ENCODE measurements at places on chromosomes 13 and 19.

DNA sequence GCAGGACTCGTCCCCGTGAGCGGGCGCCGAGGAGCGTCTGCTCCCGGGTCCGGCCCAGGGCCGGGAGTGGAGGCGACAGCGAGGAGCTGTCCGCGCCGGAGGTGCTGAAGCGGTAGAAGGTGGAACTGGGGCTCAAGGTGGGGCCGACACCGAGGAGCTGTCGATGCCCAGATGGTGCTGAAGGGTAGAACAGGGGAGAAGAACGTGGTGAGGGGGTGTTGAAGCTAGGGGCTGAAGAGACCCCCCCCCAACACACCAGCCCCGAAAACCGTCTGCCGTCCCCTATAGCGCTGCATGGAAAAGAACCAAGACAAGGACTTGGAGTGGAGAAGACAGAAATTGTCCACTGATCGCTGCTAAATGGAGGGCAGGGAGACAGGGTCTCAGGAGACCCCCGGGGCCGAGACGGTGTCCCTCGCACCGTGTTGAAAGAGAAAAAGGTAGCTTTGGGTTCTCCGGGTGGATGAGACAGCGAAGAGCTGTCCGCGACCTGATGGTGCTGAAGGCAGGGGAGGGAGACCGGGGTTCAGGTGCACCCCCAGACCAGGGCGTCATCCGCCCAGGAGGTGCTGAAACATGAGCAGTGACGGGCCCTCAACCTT lies 7.1 kb upstream of the PDE4C start:
- DNase-seq, result no peak

DNA sequence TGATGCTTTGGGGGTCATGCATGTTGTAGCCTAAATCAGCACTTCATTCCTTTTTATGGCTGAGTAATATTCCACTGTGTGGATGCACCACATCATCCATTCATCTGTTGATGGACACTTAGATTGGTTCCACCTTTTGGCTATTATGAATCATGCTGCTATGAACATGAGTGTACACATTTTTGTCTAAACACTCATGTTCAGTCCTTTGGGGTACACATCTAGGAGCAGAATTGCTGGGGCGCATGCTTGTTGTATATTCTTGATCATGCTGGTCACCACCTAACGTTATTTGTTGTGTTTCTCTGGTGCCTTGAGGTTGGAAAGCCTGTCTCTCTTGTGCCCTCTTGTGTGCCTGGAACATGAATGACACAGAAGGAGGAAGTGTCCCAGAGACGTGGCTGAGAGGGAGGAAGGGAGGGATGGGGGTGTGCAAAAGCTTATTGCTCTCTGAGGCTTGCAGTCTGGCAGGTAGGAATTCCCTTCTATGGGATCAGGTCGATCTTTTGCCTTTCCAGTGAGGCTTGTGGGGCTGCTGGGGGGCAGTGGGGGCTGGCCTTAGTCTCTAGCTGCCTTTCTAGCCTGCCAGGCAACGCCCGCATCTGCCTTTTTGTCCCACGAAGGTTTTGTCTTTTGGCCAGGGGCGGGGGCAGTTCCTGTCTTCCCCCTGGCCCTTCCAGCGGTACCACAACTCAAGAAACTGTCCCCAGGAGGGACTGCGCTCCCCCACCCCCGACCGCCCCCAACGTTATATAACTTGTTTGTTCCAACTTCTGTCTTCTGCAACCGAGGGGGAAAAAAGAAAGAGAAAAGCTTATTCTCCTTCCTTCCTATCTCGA lies 7.6 kb downstream of the KLHL26 start:
- DNase-seq, result no peak

DNA sequence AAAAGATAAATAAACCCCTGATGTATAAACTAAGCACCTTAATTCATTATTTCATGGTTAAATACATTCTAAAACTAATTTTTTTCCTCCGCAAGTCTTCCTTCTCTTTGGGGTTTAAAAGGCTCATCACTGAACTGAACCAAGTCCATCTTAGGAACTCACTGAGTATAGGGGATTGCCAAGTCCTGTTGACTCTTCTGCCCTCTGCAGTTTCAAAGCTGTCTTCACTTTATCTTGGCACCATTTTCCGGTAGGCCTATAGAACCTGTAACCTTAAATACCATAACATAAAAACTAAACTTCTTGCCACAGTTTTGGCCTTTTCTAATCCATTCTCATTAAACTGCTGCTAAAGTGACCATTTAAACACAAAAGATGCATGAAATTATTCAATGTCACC lies 66.5 kb upstream of the USPL1 start:
- no peak for DNase-seq

DNA sequence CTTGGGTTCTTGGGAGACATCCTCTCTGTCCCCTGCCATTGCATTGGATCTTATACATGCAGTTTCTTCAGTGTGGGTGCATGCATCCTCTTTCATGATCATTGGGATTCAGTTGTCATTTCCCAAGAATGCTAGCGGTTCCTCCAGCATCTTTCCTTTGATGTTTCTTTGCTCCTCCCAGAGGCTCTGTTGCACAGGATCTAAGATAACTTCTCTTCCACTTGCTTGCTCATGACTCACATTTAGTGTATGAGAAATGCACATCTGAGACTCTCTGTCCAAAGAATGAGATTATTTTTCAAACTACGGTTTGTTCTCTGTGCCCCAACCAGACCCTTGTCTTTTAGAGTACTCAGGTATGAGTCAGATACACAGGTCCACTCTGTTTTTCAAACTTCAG lies 197.1 kb downstream of the NDFIP2 start:
- no peak for DNase-seq

GRCh38 chr13:111936267-111936925 lies 130.6 kb upstream of the SOX1 start:
- DNase-seq, result no peak

DNA sequence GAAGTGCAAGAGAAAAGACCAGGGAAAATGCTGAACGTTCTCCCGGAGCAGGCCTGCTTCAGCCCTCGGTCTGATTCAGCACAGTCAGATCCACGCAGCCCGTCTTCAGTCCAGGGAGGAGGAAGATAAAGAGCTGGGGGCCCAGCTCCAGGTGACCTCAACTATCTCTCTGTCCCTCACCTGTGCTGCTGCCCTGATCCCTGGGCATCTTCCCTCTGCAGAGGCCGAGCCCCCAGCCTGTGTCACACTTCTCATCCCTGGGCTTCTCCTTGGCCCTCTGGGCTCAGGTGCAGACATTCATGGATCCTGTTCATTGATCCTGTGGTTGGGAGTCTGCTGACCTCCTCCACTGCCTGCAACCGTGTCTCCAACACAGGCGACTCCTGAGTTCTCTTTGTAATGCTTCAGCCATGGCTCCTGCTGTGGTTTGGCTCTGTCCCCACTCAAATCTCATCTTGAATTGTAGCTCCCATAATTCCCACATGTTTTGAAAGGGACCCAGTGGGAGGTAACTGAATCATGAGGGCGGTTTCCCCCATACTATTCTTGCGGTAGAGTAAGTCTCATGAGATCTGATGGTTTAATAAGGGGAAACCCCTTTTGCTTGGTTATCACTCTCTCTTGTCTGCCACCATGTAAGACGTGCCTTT lies 27.9 kb downstream of the COL4A2 start:
- no peak for DNase-seq

DNA sequence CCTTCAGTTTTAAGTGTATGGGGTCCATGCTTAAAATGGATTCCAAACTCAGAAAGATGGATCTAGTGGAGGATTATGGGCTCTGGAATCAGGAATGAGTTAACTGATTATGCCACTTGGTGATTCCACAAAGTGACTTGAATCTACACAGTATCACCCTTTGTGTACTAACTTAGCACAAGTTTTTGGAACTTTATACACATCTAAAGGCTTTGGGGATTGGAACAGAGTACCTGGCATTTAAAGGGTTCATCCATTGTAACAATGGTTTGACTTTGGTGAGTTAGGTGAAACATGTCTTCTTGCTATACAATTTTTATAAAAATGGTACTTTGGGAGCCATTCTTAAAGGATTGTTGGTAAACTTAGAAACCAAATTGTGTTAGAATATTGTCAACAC lies 1.1 kb downstream of the RPL21 start:
- no peak for DNase-seq

DNA sequence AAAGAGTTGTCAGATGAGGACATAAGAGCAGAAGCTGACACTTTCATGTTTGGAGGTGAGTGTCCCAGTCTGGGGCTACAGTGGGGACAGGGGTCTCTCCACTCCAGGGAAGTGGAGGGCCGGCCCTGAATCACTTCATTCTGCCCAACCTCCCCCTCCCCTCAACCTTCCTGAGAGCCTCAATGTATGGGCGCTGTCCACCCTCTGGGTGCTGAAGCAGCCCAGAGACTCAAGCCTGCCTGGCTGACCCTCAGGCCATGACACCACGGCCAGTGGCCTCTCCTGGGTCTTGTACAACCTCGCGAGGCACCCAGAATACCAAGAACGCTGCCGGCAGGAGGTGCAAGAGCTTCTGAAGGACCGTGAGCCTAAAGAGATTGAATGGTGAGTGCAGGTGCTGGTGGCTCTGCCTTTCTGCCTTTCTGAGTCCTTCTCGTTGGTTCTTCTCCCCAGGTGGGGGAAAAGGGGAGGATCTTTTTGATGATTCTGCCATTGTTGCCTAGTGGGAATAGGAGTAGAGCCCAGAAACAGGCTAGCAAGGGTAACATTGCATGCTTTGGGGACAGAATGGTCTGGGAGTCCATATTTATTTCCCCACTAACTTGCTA lies 8.8 kb downstream of the CYP4F8 start:
- no peak for DNase-seq

DNA sequence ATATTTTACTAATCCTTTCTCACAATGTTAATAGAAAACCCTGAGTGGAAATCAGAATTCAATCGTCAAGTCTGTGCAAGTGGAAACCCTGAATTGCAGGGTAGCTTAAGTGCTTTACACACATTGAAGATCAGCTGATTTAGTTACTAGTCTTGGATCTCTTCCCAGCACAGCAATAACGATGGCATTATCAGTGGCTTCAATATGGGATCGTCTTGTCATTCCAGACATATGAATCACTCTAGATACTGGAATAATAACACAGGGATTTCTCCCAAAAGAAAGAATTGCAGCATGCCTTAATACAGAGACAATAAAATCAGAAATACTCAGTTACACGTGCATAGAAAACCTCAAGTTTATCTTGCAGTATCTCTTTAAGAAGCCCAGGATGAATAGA lies 12.6 kb upstream of the METTL21C start:
- peak; percentile 87 for DNase-seq

DNA sequence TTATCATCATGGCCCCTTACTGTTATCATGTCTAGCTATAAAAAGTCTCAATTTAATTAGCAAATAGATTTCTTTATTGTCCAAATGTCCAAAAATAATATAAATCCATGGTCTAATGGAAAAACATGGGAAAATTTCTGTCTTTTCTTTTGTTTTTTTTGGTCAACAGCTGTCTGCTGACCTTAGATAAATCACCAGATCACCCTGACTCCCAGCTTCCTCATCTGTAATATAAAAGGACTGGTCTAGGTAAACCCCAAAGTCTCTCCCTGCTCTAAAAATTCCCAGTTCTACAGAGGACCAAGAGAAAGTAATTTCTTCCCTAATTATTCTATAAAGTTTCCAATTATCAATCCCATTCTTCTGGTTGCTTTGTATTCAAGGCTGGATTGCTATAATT lies 30.7 kb upstream of the RCBTB2 start:
- no peak for DNase-seq

DNA sequence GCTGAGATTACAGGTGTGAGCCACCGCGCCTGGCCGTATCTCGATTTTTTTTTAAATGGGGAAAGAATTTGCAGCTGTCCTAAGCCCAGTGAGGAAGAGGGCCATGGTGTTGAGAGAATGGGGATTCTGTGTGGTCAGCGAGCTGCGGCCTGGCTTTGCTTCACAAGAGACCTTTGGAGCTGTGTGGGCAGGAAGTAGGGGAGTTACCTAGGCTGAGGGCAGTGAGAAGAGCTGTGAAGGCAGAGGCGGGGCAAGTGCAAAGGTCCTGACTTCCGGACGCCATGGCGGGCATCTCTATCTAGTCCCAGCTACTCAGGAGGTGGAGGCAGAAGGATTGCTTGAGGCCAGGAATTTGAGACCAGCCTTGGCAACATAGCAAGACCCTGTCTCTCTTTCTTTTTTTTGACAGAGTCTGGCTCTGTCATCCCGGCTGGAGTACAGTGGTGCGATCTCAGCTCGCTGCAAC lies 4.9 kb downstream of the AP2A1 start:
- DNase-seq, result no peak

GRCh38 chr19:15421721-15422260 lies 3.0 kb upstream of the AKAP8L start:
- no peak for DNase-seq

DNA sequence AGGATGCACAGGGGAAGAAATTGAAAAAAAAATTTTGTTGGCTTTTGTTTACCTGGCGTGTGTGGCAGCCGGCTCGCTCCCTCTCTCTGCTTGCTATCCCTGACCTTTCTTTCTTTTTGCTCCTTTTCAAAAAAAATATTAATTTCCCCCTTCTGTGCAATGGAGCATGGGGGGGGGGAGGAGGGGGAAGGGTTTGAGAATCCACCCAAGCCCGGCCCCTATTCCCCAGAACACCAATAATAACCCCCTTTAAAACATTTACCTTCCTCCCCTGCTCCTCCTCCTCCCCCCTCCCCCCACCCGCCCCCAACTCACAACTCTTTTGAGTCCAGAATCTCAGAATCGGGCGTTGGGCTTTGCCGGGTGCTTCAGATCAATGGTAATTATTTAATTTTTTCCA lies 28.4 kb downstream of the NFIX start:
- no peak for DNase-seq

- DNase-seq, result no peak
Measured at GRCh38 chr13:74004109-74004508, 130.1 kb downstream of the KLF12 start.

GRCh38 chr13:99614465-99614885 lies 113.2 kb downstream of the TM9SF2 start:
- no peak for DNase-seq

DNA sequence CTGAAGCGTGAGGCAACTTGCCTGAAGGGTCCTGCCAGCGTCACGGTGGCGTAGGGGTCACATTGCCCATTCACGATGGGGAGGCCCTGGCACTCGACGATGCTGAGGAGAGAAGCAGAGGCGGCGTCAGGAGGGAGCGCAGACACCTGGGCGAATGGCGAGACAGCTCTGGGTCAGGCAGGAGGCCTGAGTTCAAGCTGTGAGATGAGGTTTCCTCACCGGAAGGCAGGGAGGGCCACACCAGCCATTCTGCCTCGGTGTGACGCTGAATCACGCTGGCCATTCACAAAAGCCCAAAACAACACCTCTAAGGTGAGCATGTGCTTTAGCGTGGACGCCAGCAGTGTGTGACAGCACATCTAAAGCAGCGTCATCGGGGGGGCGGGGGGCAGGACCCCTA lies 54.0 kb upstream of the C13orf46 start:
- no peak for DNase-seq

DNA sequence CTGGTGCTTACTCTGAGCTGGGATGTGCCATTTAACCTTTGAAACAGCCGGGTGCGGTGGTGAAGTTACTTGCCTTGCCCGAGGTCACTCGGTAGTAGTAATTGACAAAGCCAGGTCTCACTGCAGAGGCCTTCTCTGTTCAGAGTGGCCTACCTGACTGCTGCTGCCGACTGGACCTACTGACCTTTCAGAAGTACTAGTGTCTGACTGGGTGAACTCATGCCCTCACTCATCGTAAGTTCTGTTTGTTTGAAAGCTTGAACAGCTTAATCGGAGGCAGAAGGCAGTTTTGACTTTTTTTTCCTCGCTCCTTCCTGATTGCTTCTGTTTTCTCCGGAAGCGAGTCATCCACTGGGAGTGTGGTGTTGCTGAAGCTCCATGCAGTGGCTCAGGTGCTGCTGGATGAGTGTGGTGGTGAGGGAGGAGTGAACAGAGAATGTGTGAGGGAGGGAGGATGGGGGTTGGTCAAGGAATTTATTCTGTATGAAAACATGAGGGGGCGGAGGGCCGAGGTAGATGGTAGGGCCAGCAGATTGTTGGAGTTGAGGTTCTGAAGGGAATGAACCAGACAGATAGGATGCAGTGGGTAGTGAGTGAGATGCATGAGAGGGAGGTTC lies 2.7 kb downstream of the SPINT2 start:
- no peak for DNase-seq

GRCh38 chr13:83907196-83907989 lies 25.1 kb upstream of the SLITRK1 start:
- no peak for DNase-seq

Measured in NCI-H187 treated with DMSO at 0.1 percent for 48 hours (cell line).